ENCODE measurements at places on chromosomes 12 and 14.
A peak's percentile ranks its signal among the peaks of the same experiment; 100 is the strongest.

GRCh38 chr12:98296462-98297079 is 218.8 kb upstream of the TMPO start:
- DNase-seq: no peak

GRCh38 chr12:89540586-89540985 is 14.7 kb upstream of the POC1B start:
- no peak for DNase-seq

- no peak for DNase-seq
Measured at GRCh38 chr12:113138826-113139225, 3.3 kb upstream of the RASAL1 start.

- DNase-seq: no peak
Measured at GRCh38 chr14:94144765-94145164, 15.4 kb upstream of the IFI27L2 start.

DNA sequence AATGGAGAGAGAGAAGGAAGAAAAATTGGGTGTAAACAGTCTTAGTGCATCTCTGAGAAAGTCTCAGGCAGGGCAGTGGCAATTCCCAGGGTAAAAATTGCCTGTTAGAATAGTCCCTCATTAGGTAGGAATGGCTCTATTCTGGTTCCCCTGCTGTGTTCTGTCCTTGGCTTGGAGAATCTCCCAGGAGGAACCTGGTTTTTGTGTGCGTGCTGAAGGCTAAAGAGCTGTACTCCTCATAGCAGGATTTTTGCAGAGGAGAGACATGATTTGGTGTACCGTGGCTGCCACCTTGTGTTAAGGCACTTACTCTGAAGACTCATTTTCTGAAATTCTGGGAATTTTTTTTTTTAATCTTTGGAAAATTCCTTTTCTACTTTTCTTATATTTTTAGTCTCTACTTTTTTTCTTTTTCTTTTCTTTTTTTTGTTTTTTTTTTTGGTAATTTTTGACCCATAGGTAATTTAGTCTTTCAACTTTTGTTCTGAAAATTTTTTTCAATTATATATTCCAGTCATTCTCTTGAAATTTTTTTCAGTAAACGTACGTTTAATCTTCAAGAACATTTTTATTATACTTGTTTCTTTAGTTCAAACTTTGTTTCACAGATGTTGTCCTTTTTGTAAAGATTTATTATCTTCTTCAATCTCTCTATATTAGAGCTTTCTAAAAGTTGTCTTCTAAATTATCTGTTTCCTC is 63.8 kb downstream of the FBXO33 start:
- peak; percentile 82 for DNase-seq

DNA sequence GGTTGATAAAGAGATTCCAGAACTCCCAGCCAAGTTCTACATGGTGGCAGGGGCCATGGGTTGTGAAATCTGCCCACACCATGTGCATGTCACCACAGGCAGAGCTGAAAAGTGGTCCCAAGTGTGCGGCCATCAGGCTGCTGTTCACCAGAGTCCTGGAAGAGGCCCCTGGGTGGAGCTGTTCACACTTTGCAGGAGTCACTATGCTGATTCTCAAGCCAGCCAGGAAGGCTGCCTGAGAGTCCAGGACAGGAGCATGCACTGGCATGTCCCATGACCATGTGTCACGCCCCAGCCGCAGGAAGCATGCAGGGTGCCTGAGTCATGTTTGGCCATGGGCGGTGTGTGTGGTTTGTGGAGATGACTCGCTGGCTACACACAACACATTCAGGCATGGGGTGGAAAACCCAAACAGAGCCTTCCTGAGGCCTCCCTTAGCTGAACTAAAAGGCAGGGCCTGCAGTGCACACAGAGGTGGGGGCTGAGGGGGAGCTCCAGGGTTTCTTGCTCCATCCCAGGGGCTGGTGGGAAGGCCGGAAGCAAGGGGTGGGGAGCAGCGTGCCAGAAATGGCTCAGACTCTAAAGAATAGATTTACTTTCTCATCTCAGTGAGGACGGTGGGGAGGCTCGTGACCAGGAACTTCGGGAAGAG is 19.4 kb downstream of the ABCB9 start:
- DNase-seq: no peak

GRCh38 chr12:46835785-46836184 is 10.0 kb upstream of the SLC38A4 start:
- no peak for DNase-seq

All from Ammon's horn (tissue), 1 donor.